ENCODE measurements at places on chromosomes 2 and 18. TPM values are rescaled to one million over a fixed set of nuclear protein-coding genes. Genes with fewer than 3 reads are reported as not detected.

C2orf78 gene
- not detected for total RNA-seq

IL1A gene
- total RNA-seq, result 305 TPM

ARHGEF4 gene
- 34.5 TPM for total RNA-seq

COL3A1 gene
- 1.5 TPM for total RNA-seq

NRP2 gene
- total RNA-seq, result 37.0 TPM

WDR54 gene
- 64.7 TPM for total RNA-seq

FEV gene
- total RNA-seq, result not detected

ACOXL gene
- total RNA-seq, result not detected

IL1R2 gene
- 12.9 TPM for total RNA-seq

MTCL1 gene
- total RNA-seq, result 19.6 TPM

LOXHD1 gene
- not detected for total RNA-seq

RSAD2 gene
- not detected for total RNA-seq

POTEJ gene
- not detected for total RNA-seq

IL18R1 gene
- total RNA-seq, result 2.1 TPM

CPO gene
- not detected for total RNA-seq

SKOR2 gene
- not detected for total RNA-seq

MGAT4A gene
- 0.53 TPM for total RNA-seq

SEMA4C gene
- total RNA-seq, result 14.4 TPM

PLCL1 gene
- not detected for total RNA-seq

VWC2L gene
- total RNA-seq, result not detected

MYL12A gene
- 639 TPM for total RNA-seq

NCKAP5 gene
- 1.3 TPM for total RNA-seq

GPR155 gene
- 2.0 TPM for total RNA-seq

Measured in hair follicular keratinocyte (primary cell).